ENCODE measurements at places on chromosomes 4 and X.

DNA sequence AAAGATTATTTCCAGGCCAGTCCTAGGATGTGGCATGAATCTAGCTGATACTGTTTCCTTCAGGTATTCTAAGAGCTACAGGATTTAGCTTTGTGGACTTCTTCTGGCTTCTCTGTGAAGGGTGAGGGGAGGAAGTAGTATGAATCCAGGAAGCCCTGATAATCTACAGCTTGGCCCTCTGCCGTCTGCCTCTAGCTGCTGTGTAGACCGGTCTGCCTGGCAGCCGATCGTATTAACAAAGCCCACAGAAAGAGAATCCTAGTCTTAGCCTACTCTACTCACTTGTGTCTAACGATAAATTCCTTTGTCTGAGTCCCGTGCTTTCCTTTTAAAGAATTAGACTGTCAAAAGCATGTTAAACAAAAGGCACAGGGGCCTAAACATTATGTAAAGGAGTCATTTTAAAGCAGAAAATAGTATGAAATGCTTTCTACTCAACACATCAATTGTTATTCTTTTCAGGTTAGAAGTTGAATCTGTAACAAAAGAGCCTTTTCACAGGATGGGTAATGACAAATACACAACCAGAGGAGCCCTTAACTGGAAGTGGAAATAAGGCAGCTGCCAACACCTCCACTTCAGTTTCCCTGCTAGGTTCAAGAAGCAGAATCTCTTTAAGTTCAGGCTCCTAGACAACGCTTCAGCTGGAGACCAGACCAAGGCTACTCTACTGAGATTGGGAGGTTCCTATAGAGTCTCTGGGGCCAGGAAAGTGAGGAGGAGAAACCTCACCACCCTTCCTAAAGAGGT is 48.9 kb upstream of the UCP1 start:
- no peak for DNase-seq

DNA sequence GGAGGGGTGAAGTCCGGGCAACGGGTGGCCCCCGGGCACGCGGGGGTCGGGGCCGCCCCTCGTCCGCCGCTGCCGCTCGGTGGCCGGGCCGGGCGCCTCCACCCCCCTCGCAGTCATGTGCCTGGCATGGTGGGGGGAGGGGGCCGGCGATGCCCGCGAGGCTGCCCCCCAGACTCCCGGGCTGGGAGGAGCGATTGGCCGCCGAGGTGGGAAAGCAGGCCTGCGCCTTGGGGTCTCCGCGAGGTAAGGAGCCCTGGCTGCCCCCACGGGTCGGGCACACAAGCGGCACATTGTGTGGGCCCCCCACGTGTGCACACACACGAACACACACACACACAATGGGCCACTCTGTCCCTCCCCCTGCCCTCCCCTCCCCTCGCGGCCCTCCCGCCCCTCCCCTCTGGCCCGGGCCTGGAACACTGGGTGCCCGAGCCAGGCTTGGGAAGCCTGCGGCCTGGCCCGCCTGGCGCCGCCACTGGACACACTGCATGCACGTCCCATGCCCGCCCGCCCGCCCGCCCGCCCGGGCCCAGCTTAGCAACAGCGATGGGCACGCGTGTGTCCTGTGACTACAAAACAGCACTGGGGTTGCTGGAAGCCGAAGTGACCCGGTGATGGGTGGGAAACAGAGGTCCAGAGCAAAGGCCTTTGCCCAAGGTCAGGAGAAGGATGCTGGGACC is 1.3 kb downstream of the SLC6A8 start:
- DNase-seq = no peak

DNA sequence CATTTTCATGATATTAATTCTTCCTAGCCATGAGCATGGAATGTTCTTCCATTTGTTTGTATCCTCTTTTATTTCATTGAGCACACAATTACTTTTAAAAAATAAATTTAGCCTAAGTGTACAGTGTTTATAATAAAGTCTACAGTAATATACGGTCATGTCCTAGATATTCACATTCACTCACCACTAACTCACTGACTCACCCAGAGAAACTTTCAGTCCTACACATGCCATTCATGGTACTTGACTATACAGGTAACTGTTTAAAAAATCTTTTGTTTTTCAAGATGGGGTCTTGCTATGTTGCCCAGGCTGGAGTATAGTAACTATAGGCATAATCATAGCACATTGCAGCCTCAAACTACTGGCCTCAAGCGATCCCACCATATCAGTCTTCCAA is 348.1 kb downstream of the RAPGEF2 start:
- DNase-seq = no peak

DNA sequence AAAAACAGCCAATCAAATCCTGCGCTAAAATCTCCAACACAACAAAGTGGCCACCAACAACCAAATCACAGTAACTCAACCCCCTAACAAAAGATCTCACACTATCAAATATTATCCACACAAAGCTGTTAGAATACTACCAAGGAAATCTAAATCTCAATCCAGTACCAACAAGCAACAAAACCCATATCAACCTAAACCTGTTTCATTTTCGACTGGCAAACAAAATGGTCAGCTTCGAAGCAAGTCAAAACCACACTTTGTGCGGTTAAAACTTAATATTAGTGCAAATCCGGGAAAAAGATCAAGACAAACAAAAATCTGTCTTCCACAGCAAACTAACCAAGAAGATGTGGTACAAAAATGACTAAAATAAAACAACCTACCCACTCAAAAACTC is 28.7 kb upstream of the MUC7 start:
- DNase-seq = no peak

DNA sequence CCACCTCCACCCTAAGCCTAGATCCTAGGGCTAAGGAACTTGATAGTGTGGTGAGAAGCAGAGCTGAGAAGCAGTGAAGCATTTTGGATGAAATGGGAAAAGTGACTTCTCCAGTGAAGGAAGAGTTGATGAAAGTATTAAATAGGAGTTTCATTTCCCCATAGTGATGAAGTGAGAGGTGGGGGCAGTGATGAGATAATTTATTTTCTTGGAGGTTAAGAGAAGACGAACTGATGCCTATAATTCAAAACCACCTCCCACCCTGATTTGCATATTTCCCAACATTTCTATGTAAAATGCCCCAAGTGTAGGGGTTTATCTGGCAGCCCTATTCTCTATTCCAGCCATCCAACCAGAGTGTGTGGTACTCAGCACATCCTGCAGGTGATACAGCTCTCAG is 6.3 kb downstream of the LONRF3 start:
- no peak for DNase-seq

DNA sequence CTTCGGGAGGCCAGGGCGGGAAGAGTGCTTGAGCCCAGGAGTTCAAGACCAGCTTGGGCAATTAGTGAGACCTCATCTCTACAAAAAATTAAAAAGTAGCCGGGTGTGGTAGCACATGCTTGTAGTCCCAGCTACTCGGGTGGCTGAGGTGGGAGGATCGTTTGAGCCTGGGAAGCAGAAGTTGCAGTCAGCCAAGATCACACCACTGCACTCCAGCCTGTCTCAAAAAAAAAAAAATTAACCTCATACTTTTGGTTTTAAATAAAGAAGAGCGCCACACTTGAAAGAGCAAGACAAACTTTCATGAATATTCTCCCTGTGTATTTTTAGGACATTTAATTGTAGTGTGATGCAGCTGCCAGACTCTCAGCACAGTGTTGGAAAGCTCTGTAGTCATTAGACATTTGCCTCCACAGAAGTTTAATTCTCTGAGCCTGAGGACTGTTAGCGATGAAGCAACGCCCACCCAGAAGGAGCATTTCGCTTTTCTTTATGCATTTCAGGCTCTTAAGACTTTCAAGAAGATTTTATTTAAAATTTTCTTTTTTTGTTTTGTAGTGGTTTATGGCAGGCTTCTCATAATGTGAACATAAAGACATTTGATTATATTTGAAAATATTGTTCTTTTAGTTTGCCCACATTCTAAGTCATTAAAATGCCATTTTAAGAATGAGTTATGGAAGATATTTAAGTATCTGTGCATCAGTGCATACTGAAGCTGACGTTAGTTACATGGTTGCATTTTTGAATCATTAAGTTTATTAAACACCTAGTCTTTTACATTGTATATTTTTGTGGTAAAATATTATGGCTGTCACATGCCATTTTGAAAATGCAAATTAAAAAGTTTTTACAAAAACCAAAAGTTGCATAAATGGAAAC is 45.8 kb downstream of the DCLK2 start:
- no peak for DNase-seq

DNA sequence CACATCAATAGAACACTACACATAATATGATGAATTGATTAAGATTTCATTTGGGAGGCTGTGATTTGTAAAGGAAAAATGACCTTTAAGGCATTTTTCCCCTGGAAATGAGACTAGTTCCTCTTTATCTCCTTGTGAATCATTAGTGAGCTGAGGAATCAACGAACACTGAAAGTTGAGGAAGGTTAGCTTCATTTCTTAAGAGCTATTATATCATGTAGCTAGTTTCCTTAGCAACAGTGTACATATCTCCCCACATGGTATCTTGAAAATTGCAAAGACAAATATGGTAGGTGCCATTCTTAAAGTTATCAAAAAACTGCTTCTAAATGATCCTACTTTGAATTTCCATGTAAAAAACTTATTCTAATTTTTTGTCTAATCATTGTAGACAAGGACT is 127.5 kb upstream of the NRK start:
- no peak for DNase-seq

DNA sequence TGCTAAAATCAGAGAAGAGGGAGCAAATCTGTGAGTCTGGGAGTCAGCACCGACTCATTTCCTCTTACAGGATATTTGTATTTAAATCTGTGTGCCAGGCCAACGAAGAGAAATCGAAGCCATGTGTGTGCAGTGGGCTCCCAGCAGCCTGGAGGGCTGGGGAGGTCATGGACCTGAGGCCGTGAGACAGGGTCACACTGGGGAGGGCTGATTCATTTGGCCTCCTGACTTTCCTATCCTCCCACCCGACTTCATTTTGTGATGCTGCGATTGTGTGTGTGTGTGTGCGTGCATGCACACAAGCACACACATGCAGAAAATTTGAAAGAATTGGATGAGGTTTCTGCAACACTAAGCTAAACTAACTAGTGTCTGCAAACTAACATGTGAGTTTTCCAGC is 48.7 kb upstream of the STX18 start:
- no peak for DNase-seq

DNA sequence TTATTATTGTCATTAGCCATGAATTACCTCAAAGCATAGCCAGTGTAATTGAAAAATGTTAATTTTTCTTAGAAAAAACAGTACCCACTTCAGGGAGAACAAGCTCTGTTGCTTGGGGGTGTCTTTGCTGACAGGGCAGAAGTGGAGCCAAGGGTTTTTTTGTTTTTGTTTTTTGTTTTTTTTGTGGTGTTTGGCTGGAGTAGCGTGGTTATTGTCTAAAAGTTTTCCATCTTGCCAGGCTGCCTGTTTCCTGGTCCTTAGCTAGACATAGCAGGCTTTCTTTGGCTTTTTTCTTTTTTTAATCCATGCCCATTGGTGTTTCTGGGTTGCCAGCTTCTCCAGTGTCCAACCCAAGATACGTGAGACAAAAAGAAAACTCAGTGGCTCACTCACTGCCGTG is 61.5 kb downstream of the CASP3 start:
- no peak for DNase-seq

GRCh38 chr4:159420162-159421057 is 317.5 kb downstream of the RAPGEF2 start:
- no peak for DNase-seq

GRCh38 chrX:136694431-136695087 is 46.6 kb downstream of the CD40LG start:
- DNase-seq = no peak

DNA sequence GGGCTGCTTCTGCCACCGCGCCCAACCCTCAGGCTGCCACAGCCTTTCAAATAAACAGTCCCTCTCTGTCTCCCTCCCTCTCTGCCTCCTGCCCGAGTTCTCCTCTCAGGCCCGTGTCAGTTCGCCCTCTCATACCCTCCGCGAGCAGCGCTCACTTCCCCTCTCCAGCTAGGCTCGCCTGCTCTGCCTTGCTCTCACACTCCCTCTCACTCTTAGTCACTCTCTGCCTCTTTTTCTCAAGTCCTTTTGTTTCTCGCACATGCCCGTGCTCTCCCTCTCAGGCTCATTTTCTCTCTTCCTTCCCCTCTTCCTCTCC is 3.2 kb downstream of the EFNB1 start:
- DNase-seq = no peak

DNA sequence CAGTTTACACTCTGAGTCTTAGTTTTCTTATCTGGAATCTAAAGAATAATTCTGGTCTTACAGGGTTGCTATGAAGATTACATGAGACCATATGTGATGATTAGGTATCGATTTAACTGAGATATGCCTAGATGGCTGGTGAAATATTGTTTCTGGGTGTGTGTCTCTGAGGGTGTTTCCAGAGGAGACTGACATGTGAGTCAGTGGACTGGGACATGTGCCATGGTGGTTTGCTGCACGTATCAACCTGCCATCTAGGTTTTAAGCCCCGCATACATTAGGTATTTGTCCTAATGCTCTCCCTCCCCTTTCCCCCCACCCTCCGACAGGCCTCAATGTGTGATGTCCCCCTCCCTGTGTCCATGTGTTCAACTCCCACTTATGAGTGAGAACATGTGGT is 186.0 kb upstream of the CXorf66 start:
- DNase-seq = no peak

- no peak for DNase-seq
Measured at GRCh38 chr4:8291701-8292477, 22.3 kb downstream of the HTRA3 start.

GRCh38 chr4:38332699-38333098 is 331.3 kb upstream of the KLF3 start:
- no peak for DNase-seq

GRCh38 chrX:103099691-103100090 is 6.7 kb upstream of the NXF3 start:
- no peak for DNase-seq

- no peak for DNase-seq
Measured at GRCh38 chrX:70485466-70485865, 40.8 kb downstream of the DLG3 start.

- no peak for DNase-seq
Measured at GRCh38 chr4:17112292-17112659, 213.8 kb upstream of the LDB2 start.

- no peak for DNase-seq
Measured at GRCh38 chrX:103124284-103124683, 31.3 kb upstream of the NXF3 start.

DNA sequence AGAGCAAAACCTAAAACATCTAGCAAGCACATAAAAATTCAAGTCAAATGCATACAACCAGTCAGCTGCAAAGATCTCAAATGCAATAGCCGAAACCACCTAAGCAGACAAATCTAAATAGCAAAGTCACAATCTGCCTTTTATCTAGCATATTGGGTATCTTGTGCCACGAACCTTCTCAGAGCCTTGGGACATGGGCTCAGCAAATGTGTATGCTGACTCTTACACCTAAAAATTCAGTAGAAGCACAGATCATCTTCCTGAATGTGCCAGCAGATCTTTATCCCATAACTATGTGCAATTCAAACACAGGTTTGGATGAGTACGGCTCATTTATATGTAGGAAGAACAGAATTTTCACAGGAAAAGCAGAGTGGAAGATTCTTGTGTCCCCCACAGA is 492.1 kb downstream of the INPP4B start:
- no peak for DNase-seq

GRCh38 chr4:153220682-153221395 is 16.6 kb downstream of the TRIM2 start:
- no peak for DNase-seq

GRCh38 chr4:43993196-43993902 is 455.3 kb downstream of the KCTD8 start:
- no peak for DNase-seq

- no peak for DNase-seq
Measured at GRCh38 chr4:992297-993110, 700 bp downstream of the SLC26A1 start.

- no peak for DNase-seq
Measured at GRCh38 chr4:37422102-37422501, 177.6 kb downstream of the NWD2 start.

GRCh38 chr4:166957451-166957850 is 276.8 kb downstream of the SPOCK3 start:
- no peak for DNase-seq

GRCh38 chr4:184583738-184584502 is 65.3 kb downstream of the CASP3 start:
- no peak for DNase-seq
